ENCODE measurements at places on chromosomes 7 and 10.
A peak's percentile ranks its signal among the peaks of the same experiment; 100 is the strongest.

DNA sequence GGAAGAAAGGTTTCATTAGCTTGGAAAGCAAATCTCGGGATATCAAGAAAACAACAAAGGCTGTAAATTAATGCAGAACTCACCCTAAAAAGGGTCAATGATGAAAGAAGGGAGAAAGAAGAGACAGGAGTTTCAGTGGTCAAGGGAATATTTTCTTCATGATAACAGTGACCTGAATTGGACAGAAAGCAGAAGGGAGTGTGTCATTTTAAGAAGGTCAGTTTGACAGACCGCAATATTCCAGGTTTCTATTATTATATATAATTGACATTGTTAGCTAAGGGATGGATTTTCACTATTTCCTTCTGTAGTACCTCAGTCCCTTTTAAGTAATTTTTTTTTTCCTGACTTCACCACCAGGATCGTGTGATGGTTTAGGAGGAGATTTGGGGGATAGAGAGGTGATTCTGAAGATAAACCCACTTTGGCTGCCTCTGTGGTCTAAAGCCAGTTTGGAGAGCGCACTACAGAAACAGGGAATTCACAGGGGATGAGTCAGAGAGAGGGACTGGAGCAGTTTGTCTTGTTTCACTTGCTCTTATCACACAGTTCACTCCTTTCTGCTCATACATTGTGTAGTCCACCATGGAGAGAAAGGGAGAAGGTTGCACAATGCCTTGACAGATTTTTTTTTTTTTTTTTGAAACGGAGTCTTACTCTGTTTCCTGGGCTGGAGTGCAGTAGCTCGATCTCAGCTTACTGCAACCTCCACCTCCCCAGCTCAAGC, 417.9 kb downstream of the AUTS2 start:
- DNase-seq: no peak

- no peak for DNase-seq
Observed at GRCh38 chr10:108049668-108050067, 885.2 kb upstream of the SORCS1 start.

GRCh38 chr10:113111900-113112853, 162.1 kb downstream of the TCF7L2 start:
- DNase-seq: no peak

DNA sequence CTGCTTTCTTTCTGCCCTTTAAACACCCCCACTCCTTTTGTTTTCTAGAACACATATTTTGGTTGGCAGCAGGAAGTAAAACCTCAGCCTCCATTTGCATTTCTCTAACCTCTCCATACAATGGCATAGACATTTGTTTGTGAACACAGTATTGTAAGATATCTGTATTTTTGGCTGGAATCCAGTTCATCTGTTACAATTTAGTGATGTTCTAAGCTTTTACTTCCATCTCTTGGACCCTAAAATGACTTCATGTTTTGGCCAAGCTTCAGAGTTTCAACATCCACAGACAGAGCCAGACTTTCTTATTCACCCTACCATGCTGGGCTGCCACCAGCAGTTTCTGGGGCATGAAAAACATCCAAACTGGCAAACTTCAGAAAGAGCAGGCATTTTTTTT, 21.1 kb upstream of the AUTS2 start:
- no peak for DNase-seq

DNA sequence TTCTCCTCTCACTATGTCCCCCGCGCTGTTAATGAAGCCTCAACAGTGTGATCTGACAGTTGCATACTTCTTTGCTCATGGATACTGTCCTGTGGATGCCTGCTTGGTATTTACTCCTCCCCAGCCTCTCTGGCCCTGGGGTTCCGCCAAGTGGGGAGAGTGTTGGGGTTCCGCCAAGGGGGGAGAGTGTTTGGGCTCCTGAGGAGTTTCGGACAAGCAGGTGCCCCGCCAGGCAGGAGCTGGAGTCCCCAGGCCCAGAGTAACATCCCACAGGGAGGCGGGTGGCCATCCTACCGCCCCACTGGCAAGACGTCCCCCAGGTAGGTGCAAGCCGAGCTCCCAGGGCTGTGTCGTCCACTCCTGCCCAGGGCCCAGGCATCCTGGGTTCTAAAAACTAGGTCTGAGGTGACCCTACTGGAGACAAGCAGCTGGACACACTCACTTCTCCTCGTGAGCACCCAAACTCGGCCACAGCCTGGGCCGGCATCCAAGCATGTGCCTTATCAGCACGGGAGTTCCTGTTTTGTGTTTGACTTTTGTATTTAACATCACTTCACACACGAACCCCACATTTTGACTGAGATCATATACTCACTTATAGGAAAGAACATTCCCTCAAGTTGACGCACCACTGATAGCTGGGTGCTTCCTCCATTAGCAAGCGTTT, 34.2 kb downstream of the CAMK2B start:
- no peak for DNase-seq

GRCh38 chr7:24715171-24715570, 42.1 kb downstream of the GSDME start:
- DNase-seq: no peak

DNA sequence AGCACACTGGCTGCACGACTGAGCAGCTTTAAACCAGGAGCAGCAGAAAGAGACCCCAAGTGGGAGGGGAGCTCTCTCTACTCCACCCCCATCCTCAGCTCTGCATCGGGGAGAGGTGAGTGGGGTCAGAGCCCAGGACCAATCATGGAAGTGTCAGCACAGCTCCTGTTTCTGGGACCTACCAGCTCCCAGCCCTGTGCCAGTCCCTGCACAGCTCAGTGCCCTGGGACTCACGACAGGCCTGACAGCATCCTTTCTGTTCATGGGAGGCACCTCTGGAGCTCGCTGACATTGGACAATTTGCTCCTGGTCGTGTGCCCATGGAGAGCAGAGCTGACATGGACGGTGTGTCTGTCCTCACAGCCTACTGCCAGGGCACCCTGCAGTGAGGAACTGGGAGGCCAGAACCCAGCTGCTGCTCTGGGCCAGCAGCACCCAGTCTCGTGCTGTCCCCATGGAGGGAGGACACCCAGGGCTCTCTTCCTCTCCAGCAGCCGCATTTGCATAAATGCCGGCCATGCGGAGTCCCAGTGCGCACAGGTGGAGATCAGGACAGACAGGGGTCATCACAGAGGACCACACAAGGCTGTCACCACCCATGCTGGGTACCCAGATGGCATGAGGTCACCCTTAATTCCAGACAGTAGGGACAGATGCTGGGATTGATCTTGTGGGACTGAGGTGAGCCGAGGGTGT, 45.9 kb upstream of the MSMB start:
- no peak for DNase-seq

GRCh38 chr10:110504111-110504735, 6.5 kb downstream of the DUSP5 start:
- DNase-seq: peak; percentile 53

GRCh38 chr7:26426096-26426495, 134.4 kb downstream of the SNX10 start:
- DNase-seq: no peak

DNA sequence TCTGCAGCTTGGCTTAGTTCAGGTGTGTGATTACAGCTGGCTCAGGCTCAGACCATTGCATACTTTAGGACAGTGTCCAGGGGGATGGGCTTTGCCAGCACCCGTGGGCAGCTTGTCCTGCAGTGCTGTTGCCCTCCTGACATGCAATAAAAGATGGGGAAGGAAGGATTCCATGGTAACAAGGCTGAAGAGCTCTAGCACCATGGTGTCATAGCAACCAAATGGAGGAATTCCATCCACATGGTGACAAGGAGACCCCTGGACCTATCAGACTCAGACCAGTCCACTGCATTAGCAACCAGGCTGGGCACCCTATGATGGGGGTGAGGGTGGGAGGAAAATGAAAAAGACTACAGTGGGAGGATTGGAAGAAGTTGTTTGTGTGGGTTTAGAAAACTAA, 49.9 kb downstream of the SORCS3 start:
- no peak for DNase-seq

DNA sequence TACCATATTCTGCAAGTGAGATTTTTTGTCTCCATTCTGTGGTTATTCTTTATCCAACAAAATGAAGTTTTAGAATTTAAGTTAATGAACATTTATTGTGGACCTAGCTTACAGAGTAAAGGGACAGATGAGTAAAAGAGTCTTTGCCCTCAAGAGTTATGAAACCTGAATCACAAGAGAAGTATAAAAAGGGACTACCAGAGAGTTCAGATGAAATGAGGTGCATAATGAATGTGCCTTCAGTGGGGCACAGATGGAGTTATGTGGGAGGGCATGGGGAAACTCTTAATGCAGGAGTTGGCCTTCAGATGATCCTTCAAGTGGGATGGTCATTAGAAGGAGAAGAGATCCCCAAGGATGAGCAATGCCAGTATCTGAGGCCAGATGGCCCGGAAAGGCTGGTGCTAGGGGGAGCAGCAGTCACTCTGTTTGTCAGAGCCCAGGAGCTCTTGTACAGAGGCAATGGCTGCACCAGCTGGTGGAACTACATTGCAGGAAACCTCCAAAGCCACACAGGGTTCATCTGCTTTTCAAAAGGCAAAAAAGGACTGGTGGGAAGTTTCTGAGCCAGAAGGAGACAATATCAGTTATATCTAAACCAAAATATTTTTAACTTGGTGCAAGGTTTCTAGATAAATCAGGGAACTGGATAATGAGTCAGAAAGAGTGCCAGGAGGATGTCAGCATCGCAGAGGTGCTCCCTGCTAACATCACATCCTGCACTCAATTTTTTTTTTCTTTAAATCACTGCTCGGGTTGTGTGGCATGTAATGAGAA, 162.0 kb downstream of the KLF6 start:
- DNase-seq: no peak

- no peak for DNase-seq
Observed at GRCh38 chr7:36906448-36906847, 182.2 kb upstream of the AOAH start.

- DNase-seq: no peak
Observed at GRCh38 chr7:90473814-90474213, 4.4 kb downstream of the PTTG1IP2 start.

DNA sequence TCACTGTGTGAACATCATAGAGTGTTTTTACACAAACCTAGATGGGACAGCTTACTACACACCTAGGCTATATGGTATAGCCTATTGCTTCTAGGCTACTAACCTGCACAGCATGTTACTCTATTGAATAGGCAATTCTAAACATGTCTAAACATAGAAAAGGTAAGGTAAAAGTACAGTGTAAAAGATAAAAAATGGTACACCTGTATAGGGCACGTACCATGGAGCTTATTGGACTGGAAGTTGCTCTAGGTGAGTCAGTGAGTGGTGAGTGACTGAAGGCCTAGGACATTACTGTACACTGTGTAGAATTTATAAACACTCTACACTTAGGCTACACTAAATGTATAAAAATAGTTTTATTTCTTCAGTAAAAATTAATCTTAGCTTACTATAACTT, 182.0 kb upstream of the THSD7A start:
- no peak for DNase-seq

DNA sequence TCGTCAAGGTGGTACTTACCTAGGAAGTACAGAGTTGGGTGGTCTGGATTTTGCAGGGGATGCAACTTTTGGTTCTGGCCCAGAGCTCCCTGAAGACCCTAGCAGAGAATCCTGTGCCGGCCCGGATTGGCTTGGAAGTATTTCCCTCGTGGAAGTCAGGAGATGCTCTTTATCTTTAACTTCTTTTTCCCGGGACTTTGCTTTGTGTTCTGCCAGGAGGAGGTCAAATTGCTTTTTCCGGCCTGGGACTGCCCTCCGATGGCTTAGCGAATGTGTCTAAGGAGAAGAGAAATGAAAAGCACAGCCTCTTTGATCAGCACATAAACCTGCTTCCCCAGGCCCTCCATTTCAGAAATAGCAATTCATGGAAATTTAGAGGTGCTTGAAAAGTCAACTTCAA, 57.0 kb upstream of the EFCAB10 start:
- no peak for DNase-seq

DNA sequence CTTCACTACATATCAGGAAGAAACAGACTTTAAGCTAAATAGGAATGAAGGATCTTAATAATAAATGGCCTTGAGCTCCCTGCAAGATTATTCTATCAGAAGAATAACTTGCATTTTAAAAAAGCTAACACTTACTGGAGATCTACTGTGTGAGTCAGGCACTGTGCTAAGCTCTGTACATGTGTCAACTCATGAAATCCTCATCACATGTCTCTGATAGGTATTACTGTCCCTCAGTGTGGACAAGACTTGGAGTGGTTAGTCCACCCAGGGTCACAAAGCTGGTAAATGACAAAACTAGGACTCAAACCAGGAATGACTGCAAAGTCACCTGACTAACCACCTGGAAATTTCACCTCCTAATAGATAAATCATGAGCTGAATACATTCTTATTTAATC, 57.1 kb upstream of the KCTD7 start:
- DNase-seq: no peak

DNA sequence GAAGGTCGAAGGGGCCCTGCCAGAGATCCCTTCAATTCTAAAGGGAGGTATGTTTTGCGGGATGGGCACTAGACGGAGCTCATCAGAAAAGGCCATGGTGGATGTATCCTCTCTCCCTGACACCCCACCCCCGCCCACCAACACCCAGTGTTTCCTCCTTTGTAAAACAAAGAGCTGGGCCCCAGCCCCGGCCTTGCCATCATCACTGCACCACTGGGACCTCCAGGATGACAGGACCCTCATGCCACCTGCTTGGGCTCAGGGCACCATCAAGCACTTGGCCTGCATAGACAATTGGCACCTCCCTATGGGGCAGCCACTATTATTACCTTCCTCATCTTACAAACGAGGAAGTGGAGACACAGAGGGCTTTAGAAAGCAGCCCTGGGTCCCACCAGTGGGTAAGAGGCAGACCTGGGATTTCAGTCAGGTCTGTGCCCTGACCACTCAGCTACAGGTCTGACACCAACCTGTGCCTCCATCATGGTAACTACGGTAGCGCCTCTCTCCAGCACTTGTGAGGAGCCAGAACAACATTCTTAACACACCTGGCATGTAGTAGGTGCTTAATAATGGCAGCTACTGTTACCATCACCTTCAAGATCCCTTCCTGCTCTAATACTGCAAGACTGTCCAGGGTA, 2.0 kb downstream of the CALML3 start:
- DNase-seq: no peak

DNA sequence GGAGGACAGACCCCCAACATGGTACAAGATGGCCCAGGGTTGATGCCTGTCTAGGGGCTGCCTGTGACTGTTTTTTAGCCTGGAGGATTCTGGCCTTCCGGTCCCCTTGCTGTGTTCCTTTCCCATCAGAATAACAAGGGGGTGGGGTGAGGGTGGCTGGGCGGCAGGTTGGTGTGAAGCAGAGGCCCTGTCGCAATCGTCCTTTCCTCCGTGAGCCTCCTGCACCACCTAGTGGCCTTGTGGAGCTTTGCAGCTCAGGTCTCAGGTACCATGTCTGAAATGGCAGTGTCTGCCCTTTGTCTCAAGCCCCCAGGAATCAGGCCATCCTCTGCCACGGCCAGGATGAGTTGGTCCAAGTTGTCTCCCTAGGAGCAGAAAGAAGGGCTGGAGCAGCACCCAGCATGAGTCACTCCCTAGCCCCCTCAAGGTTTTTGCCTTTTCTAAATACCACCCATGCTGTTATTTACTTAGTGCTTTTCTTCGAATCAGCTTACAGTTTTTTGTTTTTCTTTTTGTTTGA, 24.2 kb downstream of the TACR2 start:
- DNase-seq: peak; percentile 74

- DNase-seq: no peak
Observed at GRCh38 chr10:99883523-99883922, 101.1 kb downstream of the ABCC2 start.

GRCh38 chr10:12720217-12720981, 281.1 kb downstream of the CCDC3 start:
- no peak for DNase-seq

GRCh38 chr10:114905450-114905849, 32.5 kb upstream of the TRUB1 start:
- no peak for DNase-seq

GRCh38 chr10:132591166-132591971, 53.8 kb downstream of the INPP5A start:
- no peak for DNase-seq

- no peak for DNase-seq
Observed at GRCh38 chr10:33137356-33138005, 179.5 kb upstream of the ITGB1 start.
